GM12878 (cell line): ENCODE measurements at places on chromosomes 5 and 9.

- DNase-seq: no peak
Measured at GRCh38 chr5:14064841-14065240, 78.3 kb upstream of the TRIO start.

DNA sequence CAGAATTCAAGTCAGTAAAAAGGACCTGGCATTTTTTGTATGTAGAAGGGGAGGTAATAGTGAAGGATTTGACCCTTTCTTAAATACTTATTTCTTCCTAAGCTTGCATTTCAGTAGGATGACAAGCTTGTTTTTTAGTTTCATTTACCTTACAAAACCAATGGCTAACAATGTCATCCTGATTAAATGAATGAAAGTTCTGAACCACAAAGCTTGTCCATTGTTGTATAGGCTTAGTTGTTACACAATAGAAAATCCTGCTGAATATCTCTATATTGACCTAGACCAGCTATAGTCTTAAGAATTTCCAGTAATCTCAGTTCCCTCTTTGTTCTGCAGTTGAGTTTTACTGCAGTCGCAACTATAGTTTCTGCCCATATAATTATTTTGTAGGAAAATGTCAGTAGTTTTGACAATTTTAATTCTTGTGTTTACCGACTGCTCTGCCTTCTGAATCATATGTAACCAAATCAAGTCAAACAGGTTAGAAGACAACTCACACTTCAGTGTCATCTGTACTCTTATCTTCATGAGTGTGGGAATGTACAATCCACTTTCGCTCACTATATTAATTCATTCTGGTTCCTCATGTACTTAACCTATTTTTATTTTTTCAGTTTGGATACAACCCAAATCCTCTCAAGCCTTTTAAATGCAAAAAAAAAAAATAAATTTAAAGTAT is 195.7 kb downstream of the CD180 start:
- no peak for DNase-seq

DNA sequence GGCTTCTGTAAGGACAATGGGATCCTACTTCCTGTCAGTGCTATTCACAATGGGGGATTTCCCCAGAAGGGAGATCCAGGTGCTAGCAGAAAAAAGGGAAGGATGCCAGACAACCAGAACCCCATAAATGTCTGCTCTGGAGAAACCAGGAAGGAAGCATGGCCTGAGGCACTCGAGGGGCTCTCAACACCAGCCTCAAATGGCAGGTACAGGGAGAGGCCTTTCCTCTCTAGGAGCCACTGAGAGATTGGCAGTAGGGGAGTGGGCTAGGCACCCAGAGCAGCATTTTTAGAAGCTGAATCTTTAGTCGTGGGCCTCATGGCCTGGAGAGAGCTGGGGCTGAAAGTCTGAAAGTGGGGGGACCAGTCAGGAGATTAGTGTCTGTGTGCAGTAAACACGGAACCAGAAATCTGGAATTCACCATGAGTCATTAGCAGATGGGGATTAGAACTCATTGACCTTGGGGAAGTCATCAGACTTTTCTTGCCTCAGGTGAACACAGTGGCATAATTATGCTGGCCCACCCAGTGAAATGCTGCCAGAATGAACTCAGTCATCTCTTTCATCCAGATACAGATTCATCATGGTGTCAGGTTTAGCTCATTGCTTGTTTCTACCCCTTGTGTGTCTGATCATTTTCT is 28.3 kb downstream of the ARHGEF28 start:
- DNase-seq: peak; percentile 65

DNA sequence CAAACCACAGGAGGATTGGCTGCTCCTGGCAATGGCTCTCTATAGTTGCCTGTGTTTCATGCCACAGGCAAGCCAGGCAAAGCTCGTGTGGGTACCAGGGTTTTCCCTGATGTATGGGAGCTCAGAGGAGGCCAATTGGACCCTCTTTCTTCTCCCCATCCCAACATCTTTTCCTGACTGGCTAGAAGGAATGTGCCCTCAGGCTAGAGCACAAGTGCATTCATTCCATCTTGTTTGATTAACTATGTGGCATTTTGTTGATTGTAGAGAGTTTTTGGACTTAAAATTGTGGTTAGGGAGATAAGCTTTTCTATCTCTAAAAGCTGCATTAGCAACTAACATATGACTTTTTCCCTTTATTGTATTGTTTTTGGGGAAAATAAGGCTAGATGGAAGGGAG is 561.3 kb downstream of the PSAT1 start:
- DNase-seq: no peak

GRCh38 chr5:76849419-76850291 is at the start of gene S100Z:
S100Z (plus strand) TSS chr5:76850014; CDS start chr5:76875360, 25,346 bp downstream.
- DNase-seq: no peak

GRCh38 chr5:17186256-17186655 is 31.2 kb upstream of the BASP1 start:
- no peak for DNase-seq

GRCh38 chr5:131225282-131225974 is 38.4 kb upstream of the CDC42SE2 start:
- no peak for DNase-seq

GRCh38 chr5:149466457-149466972 is 84.7 kb downstream of the CSNK1A1 start:
- DNase-seq: no peak
